Progenitor cell of endocrine pancreas (in vitro differentiated cells): ENCODE measurements at places on chromosomes 11 and 22. TPM values are rescaled to one million over a fixed set of nuclear protein-coding genes. Genes with fewer than 3 reads are reported as not detected.

Gene PRG3
- total RNA-seq = not detected in 2 replicates

Gene LIMK2
- 41.9 and 44.7 TPM in 2 replicates for total RNA-seq

DNA sequence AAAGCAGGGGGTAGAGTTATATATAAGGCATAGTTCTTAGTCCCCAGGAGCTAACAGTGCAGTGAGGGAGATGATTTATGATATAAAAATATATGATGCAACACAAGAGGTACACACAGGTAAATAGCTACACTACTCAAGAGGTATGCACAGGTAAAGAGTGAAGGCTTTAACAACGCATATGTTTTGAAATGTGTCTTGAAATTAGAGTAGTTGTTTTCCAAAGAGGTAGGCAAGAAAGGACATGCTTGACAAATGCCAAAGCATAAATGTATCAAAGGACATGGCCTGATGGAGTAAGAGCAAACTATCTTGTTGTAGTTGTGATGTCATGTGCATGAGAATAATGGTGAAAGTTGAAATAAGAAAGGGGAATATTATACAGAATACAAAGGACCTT, 104.3 kb upstream of the C11orf87 start:
- DNase-seq = no peak

Gene CCDC73
- total RNA-seq = not detected in 2 replicates

Gene DGCR6
- 2.9 and 3.1 TPM in 2 replicates for total RNA-seq
